ENCODE measurements at places on chromosomes 3 and 15.

GRCh38 chr3:123411340-123412040, 37.4 kb downstream of the ADCY5 start:
- no peak for DNase-seq

- DNase-seq, result no peak
These were observed 178.8 kb downstream of the POTEB3 start for GRCh38 chr15:21261396-21261964.

- no peak for DNase-seq
These were observed 397.3 kb upstream of the RASGRP1 start for GRCh38 chr15:38961931-38962330.

GRCh38 chr3:176219970-176220369, 977.3 kb downstream of the TBL1XR1 start:
- no peak for DNase-seq

- peak; percentile 69 for DNase-seq
These were observed 346.6 kb upstream of the DCBLD2 start for GRCh38 chr3:99248130-99248529.

- no peak for DNase-seq
These were observed 48.5 kb upstream of the PARL start for GRCh38 chr3:183933160-183933559.

- no peak for DNase-seq
These were observed 16.8 kb downstream of the HACD2 start for GRCh38 chr3:123568034-123568433.

GRCh38 chr3:120404876-120405275, 45.9 kb downstream of the FSTL1 start:
- no peak for DNase-seq

DNA sequence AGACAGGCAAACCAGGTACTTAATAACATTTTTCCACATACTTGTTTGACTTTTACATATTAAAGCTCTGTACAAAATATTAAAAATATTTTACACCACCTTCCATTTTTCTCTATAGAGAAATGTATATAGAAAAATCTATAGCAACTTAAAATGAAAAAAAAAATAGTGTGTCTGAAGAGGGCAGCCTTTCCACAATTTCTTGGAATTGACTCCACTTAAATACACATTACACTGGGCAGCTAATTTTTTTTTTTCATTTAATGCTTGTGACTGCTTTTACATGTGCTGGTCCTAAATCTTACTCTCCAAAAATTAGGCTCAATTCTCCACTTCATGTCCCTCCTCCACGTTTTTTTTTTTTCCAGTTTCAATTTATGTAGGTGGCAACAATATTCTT, 427.0 kb upstream of the RBMS3 start:
- no peak for DNase-seq

- DNase-seq, result no peak
These were observed 431.8 kb upstream of the CCDC54 start for GRCh38 chr3:106945435-106945834.

- DNase-seq, result peak; percentile 37
These were observed 95.2 kb downstream of the WDR76 start for GRCh38 chr15:43922021-43922420.

DNA sequence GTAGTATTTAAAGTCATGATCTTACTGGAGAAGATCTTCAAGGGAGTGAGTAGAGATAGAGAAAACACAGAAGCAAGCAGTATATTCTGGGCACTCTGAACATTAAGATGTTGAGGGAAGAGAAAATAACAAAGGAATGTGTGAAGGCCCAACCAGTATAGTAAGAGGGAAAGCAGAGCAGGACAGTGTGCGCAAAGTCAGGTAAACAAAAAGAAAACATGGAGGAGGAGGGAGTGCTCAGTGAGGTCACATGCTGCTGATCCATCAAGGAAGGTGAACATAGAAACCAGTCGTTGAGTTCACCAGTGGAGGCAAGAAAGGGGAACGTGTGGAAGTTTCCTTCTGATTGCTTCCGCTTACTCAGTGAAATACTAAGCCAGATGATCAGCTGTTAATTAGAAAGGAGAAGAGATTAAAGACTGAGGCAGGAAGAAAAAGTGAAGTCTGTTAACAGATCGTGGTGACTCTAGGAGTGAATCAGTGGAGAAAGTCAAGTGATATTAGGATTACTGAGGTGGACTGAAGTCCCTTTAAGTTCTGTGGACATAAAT, 47.2 kb downstream of the OPA1 start:
- no peak for DNase-seq

- DNase-seq, result no peak
These were observed 212.5 kb upstream of the COL8A1 start for GRCh38 chr3:99425930-99426329.

DNA sequence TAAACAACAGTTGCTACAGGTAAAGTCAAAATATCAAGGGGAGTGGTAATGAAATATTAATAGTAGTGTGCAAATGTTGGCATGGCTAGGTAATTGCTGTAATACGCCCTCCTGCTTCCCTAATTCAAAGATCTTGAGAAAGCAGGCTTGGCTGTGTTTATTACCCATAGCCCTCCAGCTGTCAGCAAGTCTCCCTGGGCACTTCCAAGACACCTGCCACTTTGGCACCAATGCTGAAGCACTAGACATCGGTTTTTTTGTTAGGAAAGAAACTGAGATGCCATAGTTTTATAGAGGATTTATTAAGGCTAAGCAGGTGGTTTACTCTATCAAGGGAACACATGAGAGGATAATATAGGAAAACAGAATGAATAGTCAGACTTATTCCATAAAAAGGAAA, 64.4 kb downstream of the P2RY1 start:
- DNase-seq, result no peak

Data from trophoblast cell (in vitro differentiated cells and primary cell).